Uterus (tissue), 4 donors: ENCODE measurements at places on chromosomes 6 and 20.

DNA sequence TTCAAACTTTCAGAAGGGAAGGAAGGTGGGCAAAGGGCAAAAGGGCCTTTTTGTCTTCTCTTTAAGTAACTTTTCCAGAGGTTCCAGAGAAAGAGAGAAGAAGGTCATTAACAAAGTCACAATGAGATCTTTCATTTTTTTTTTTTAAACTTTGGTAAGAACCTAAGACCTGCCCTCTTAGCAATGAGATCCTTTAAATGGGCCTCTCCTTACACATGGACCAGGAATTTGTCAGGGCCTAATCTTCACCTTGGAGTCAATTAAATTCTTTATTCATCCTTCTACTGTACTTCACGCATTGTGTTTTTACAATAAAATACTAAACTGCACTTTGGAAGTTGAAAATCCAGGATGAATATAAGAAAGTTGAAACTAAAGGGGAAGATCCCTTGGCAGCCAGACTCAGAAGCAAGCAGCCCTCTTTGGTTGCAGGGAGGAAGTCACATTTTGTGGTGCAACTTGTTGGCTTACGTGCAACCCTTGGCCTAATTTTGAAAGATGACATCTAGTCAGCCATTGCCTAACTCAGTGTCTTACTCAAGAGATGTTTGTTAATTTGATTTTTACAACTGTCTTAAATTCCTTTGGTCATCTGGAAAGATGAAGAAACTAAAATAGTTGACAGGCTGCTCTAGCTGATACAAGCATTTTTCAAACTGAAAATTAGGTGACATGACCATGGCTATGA, 11.9 kb upstream of the TMEM170B start:
- DNase-seq, result peak; percentile 43

- DNase-seq, result no peak
Measured at GRCh38 chr20:60559462-60559861, 601.2 kb downstream of the CDH26 start.

- DNase-seq, result no peak
Measured at GRCh38 chr6:170305805-170306323, 694 bp upstream of the FAM120B start.

GRCh38 chr6:108632441-108632840, 71.7 kb downstream of the FOXO3 start:
- no peak for DNase-seq

DNA sequence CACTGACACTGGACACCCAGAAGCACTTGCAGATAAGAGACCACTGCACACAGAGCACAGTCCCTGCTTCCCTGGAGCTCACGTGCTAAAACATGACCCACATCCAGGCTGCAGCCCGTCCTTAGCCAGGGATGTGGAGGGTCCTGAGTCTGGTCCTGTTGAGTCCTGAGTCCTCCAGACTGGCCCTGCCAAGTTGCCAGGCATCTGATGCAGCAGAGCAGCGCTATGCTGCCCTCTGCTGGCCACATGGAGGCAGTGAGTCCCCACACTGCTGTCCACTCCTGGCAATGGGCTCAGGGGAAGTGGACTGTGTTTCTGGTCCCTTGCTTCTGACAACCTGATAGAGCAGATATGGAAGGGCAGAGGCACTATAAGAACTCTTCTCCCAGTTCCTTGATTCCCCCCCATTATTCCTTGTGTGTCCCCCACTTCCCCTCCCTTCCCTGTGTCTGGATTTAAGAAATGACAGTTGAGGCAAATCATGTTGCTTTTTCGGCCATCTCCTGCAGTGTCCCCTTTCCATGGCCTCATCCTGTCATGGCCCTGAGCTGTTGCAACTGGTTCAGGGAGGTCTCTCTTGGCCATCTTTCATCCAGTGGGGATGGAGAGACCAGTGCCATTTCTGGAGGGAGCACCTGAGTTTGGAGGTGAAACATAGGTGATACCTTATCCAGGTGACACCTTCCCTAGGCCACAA, 86.0 kb downstream of the DHX35 start:
- DNase-seq, result peak; percentile 79
